ENCODE measurements at places on chromosomes 7 and 10.

- DNase-seq, result no peak
Measured at GRCh38 chr7:28643188-28643569, 230.9 kb downstream of the CREB5 start.

DNA sequence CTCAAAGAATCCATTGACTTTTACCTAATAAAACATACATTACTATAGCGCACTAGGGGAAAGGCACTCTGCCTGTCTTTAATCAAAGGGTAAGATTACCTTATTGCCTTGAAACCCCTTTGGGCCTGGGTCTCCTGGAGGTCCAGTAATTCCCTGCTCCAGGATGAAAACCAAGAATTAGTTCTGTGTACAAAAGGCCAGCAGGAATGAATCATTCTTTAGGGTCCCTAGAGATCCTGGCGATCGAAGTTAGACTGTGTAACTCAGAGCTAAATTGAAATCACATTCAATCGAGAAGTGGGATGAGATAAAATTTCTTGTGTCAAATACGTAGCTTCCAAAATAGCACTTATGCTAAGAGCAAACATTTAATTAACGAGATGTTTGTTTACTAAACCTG, 29.8 kb downstream of the COL28A1 start:
- no peak for DNase-seq

DNA sequence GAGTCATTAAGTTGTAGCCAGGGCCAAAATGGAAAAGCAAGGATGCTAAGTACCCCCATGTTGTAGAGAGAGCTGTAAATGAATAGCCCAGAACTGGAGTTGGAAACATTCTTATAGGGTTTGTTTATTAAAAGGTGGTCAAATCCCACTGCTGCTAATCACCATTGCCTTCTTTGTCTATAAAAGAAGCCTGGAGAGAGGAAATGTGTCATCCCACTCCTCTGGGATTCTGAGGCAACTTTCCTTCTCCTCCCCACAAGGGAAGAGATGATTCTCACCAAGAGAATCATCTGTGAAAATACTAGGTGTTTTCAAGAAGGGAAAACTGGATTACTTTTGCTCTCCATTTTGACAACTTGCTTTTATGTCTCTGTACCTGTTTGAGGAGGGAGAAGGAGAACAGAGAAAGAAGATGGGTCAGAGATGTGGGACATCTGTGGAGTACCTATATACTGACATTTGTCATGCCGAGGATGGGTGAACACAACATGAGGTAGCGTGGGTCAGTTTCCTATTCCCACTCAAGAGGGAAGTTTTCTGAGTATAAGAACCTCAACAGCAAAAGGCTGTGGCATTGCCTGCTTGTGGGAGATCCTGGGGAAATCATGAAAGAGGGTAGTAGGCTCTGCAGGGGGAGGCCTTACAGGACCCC, 262.2 kb downstream of the KIF20B start:
- no peak for DNase-seq

DNA sequence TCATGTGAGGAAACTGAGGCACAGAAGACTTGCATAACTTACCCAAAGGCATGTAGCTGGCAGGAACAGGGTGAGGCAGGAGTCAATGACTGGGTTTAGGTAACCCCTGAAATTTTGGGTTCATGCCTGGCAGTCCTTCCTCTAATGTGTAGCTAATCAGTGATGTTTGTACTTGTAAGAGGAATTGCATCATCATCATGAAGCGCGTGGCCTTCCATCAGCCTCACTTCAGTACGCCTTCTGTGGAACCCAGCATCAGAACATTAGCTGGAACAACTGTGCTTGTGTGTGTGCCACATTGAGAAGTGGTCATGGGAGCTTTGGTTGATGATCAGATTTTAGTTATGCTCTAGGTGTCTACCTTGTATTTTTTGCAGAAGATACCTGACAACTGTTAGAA, 18.2 kb upstream of the STMP1 start:
- DNase-seq, result no peak

- no peak for DNase-seq
Measured at GRCh38 chr7:32858648-32859047, 32.9 kb downstream of the KBTBD2 start.

DNA sequence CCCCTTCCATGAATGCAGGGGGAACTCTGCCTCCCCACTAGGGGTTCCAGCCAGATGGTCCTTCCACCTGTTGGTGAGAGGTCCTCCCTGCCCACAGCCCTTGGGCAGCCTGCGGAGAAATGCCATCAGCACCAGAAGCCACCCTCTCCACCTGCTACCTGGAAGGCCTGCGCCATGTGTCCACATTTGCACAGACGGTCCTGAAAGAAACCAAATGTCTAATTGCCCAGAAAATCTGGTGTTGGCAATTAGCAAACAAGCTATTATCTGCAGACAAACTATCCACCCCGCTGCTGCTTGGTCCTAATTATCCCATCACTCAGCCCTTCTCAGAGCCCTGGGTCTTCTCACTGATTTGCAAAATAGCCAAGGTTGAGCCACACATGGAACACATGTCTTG, 32.3 kb downstream of the HSPA12A start:
- no peak for DNase-seq

- no peak for DNase-seq
Measured at GRCh38 chr10:14369906-14370305, 39.2 kb upstream of the FRMD4A start.

GRCh38 chr10:127018298-127018650, 113.0 kb downstream of the DOCK1 start:
- DNase-seq, result no peak

- DNase-seq, result no peak
Measured at GRCh38 chr10:62335326-62335725, 38.8 kb upstream of the ZNF365 start.

GRCh38 chr10:129035052-129035827, 431.8 kb upstream of the MGMT start:
- DNase-seq, result no peak

Measured in H54 (cell line).